ENCODE measurements at places on chromosomes 1 and 21.

DNA sequence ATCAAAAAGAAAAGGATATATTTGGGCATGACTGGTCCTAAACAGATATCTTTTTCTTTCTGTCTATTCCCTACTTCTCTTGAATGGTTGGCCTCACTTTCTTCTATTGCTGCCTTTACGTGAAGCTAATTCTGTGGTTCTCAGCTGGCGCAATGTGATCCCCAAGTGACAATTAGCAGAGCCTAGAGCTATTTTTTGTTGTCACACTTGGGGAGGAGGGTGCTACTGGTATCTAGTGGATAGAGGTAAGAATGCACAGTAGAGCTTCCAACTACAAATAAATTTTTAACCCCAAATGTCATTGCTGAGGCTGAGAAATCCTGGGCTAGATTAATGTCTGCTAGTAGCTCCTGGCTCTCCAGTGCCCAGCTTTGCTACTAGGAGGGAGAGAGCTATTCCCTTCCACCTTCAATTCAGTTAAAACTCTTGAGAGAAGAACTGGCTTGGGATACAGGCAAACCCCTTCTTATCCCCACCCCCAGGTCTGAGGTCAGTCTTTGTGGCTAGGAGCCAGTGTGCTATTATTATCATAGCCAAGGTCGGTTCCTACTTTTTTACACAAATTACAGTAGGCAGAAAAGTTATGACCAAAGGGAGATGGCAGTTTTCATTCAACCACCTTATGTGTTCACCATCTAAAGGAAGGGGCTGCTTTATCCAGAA lies 102.1 kb downstream of the SNX7 start:
- H3K4me1 ChIP-seq, result no peaks in the 10 kb centered on the region
- no peak overlapping the region for H3K4me3 ChIP-seq
- no peak for DNase-seq
- no peaks in the 10 kb centered on the region for H3K36me3 ChIP-seq
- no peak overlapping the region for H3K27ac ChIP-seq

GRCh38 chr1:50976890-50977574 lies 7.0 kb downstream of the CDKN2C start:
- peak overlapping the region; percentile 89 for H3K4me3 ChIP-seq
- no peaks in the 10 kb centered on the region for H3K4me1 ChIP-seq
- H3K36me3 ChIP-seq, result no peaks in the 10 kb centered on the region
- no peaks in the 10 kb centered on the region for H3K27me3 ChIP-seq
- no peak for DNase-seq

GRCh38 chr21:29133796-29134195 lies 3.4 kb downstream of the MAP3K7CL start:
- H3K4me1 ChIP-seq, result no peaks in the 10 kb centered on the region
- no peaks in the 10 kb centered on the region for H3K36me3 ChIP-seq
- H3K27me3 ChIP-seq, result no peaks in the 10 kb centered on the region
- DNase-seq, result no peak
- no peak overlapping the region for H3K4me3 ChIP-seq

GRCh38 chr21:46347203-46347550 lies 23.2 kb downstream of the PCNT start:
- H3K27ac ChIP-seq, result no peak overlapping the region
- H3K4me1 ChIP-seq, result no peaks in the 10 kb centered on the region
- no peak for DNase-seq
- H3K27me3 ChIP-seq, result no peaks in the 10 kb centered on the region
- no peaks in the 10 kb centered on the region for H3K36me3 ChIP-seq
- H3K4me3 ChIP-seq, result no peak overlapping the region

- H3K27me3 ChIP-seq, result no peaks in the 10 kb centered on the region
- H3K4me1 ChIP-seq, result peaks cover 9% of the 10 kb centered on the region
- no peak for DNase-seq
Measured at GRCh38 chr1:65788762-65789161, 3.9 kb upstream of the PDE4B start.

GRCh38 chr1:12052008-12052573 lies 11.0 kb upstream of the TNFRSF8 start:
- no peaks in the 10 kb centered on the region for H3K36me3 ChIP-seq
- H3K4me1 ChIP-seq, result peaks cover 16% of the 10 kb centered on the region
- H3K27ac ChIP-seq, result peak overlapping the region; percentile 44
- no peak for DNase-seq
- H3K27me3 ChIP-seq, result no peaks in the 10 kb centered on the region

DNA sequence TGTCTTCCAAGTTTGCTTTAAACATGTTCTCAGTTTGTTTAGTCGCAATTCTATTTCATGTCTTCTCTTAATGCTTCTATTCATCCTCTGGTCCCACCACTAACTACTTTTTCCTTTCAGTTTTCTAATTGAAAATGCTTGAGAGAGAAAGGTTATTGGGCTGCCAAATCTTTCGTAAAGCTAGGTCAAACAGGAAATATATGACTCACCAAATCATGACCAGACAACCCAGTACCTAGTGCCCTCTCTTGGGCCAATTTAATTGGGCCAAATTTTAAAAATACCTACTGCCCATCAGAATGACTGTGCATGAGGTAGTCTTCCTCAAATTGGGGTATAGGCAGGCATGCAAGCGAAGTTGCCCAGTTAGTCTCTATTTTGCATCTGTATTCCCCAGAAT lies 295.4 kb upstream of the PBX1 start:
- no peaks in the 10 kb centered on the region for H3K27me3 ChIP-seq
- no peak for DNase-seq
- no peak overlapping the region for H3K4me3 ChIP-seq
- no peaks in the 10 kb centered on the region for H3K36me3 ChIP-seq
- no peaks in the 10 kb centered on the region for H3K4me1 ChIP-seq

DNA sequence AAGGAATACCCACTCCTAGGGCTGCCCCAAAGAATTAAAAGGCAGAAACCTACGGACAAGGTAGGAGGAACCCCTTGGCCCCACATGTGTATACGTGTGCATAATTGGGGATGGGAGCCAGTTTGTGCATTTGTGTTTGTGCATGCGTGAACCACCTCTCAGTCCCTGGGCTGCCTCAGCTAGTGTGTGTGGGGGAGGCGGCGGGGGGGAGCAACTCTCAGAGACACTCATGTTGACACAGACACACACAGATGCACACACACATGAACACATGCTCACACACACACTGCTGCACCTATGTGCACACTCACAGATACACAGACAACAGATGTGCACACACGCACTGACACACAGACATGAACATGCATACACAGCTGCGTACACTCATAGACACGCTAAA lies 5.1 kb downstream of the LDLRAD1 start:
- H3K36me3 ChIP-seq, result no peaks in the 10 kb centered on the region
- H3K4me3 ChIP-seq, result no peak overlapping the region
- H3K4me1 ChIP-seq, result no peaks in the 10 kb centered on the region
- H3K27ac ChIP-seq, result no peak overlapping the region

- DNase-seq, result no peak
- H3K27ac ChIP-seq, result no peak overlapping the region
- no peaks in the 10 kb centered on the region for H3K36me3 ChIP-seq
- no peaks in the 10 kb centered on the region for H3K27me3 ChIP-seq
- H3K4me3 ChIP-seq, result no peak overlapping the region
Measured at GRCh38 chr1:169024800-169025271, 81.7 kb upstream of the ATP1B1 start.

DNA sequence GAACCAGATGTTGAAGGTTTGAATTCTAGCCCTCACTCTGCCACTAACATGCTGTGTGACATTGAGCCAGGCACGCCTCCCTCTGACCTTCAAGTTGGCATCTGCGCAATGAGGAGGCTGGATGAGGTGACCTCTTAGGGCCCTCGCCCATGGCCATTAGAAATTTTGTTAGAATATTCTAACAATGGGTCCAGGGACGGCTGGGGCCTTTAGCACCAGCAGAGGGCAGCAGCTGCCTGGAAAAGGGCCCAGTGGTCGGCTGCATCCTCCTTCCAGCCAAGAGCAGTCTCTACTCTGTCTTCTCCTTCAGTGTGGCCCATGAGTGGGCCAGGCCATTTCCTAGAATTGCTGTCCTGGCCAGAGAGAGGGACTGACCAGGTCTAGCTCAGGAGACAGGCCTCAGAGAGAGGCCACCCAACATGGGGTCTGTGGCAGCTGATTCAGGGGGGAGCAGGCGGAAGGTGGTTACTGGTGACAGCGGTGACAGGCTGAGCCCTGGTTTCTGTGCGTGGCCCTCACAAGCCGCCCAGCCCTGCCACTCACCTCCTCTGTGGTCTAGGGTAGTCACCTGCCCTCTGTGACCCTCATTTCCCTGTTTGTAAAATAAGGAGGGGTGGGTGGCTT lies 101.3 kb upstream of the ACTL8 start:
- H3K4me1 ChIP-seq, result peaks cover 2% of the 10 kb centered on the region
- DNase-seq, result no peak
- no peak overlapping the region for H3K4me3 ChIP-seq
- H3K27ac ChIP-seq, result no peak overlapping the region

DNA sequence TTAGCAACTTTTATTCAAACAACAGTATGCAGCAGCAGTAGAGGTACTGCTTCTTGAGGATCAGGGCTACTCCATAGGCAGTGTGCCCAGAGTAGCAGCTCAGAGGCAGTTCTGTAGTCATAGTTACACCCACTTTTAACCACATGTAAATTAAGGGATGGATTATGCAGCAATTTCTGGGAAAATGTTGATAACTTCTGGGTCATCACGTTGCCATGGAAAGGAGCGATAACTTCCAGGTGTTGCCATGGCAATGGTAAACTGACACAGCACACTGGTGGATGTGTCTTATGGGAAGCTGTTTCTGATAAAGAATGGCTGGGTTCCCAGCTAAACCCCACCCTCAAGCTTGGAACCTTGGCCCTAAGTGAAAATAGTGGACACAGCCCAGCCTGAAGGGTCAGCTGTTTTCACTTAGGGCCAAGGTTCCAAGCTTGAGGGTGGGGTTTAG lies 29.0 kb upstream of the PLA2G2A start:
- no peak overlapping the region for H3K4me3 ChIP-seq
- H3K27me3 ChIP-seq, result no peaks in the 10 kb centered on the region
- DNase-seq, result no peak
- H3K36me3 ChIP-seq, result no peaks in the 10 kb centered on the region
- no peak overlapping the region for H3K27ac ChIP-seq

DNA sequence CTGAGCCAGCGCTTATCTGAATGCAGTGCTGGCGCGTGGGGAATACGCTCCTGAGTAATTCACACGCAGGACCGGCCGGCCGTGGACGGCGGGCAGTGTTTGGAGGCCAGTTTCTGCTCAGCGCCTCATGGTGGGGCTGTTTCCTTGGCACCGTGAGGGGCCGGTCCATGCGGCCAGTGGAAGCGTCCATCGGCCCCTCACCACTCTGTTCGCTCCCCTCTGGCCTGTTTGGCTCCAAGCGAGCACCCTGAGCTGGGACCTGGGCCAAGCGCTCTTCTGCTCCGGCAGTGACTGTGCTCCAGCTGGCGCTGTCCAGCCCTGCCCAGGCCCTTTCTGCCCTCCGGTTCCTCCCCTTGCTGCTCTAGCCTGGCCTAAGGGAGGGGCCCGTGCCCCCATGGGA lies 16.3 kb upstream of the PLCH2 start:
- H3K27ac ChIP-seq, result no peak overlapping the region
- H3K27me3 ChIP-seq, result no peaks in the 10 kb centered on the region
- no peak overlapping the region for H3K4me3 ChIP-seq
- no peak for DNase-seq
- H3K4me1 ChIP-seq, result peaks cover 7% of the 10 kb centered on the region

DNA sequence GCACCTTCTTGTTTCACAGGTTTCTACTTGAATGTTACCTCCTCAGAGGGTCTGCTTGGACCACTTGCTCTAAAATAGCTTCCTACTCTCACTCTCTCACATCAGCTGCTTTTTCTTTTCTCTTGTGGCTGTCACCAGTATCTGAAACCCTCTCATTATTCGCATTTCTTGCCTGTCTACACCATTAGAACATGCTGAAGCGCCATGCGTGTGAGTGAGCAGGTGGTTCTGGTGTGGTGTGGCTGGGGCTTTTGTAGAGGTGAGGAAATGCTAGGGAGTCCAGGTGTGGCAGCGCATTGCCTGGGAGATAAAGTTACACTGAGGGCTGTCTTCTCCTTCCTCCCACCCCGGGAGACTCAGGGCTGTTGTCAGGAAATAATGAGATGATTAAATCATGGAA lies 4.1 kb downstream of the ZNF362 start:
- no peak for DNase-seq
- H3K4me3 ChIP-seq, result no peak overlapping the region
- H3K27me3 ChIP-seq, result no peaks in the 10 kb centered on the region
- peaks cover 76% of the 10 kb centered on the region for H3K4me1 ChIP-seq
- H3K36me3 ChIP-seq, result no peaks in the 10 kb centered on the region

- no peak overlapping the region for H3K4me3 ChIP-seq
- no peaks in the 10 kb centered on the region for H3K27me3 ChIP-seq
- no peak for DNase-seq
- no peaks in the 10 kb centered on the region for H3K36me3 ChIP-seq
Measured at GRCh38 chr1:236673289-236673919, 12.9 kb upstream of the ACTN2 start.

- no peaks in the 10 kb centered on the region for H3K27me3 ChIP-seq
- H3K4me1 ChIP-seq, result peaks cover 7% of the 10 kb centered on the region
Measured at GRCh38 chr1:42142894-42143675, 10.1 kb upstream of the GUCA2B start.

DNA sequence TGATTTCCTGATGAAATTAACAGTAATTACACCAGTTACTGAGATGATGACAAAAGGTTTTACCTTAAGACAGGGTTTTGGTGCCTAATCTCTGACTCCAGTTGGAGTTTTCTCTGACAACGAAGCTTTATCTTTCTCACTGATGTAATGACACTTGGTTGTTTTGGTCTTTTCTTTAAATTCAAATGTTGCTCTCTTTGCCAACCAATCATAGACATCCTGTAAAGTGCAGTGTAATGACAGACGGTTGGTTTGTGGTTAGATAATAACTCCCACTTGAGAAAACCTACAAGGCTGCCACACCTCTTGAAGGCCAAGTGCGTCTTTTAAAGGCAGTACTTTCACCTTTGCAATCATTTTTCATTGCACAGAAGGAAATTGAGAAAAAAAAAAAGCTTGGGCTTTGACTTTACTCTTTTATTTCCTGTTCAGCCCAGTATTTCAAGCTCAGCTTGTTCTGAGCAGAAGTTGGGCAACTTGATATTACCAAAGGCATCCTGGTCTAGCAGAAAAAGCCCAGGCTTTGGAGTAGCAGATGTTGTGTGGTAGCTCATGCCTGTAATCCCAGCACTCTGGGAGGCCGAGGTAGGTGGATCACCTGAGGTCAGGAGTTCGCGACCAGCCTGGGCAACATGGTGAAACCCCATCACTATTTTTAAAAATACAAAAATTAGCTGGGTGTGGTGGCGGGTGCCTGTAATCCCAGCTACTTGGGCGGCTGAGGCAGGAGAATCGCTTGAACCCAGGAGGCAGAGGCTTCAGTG lies 14.9 kb downstream of the PDIK1L start:
- no peak overlapping the region for H3K4me3 ChIP-seq
- H3K27me3 ChIP-seq, result no peaks in the 10 kb centered on the region
- H3K27ac ChIP-seq, result peak overlapping the region; percentile 47
- H3K4me1 ChIP-seq, result peaks cover 28% of the 10 kb centered on the region
- DNase-seq, result no peak

- H3K27me3 ChIP-seq, result no peaks in the 10 kb centered on the region
- H3K4me3 ChIP-seq, result no peak overlapping the region
Measured at GRCh38 chr1:193270996-193271395, 84.6 kb upstream of the B3GALT2 start.

GRCh38 chr1:54486907-54487306 lies 61.1 kb upstream of the ACOT11 start:
- H3K27me3 ChIP-seq, result no peaks in the 10 kb centered on the region
- peaks cover 41% of the 10 kb centered on the region for H3K4me1 ChIP-seq
- no peaks in the 10 kb centered on the region for H3K36me3 ChIP-seq
- no peak overlapping the region for H3K4me3 ChIP-seq

- no peak overlapping the region for H3K27ac ChIP-seq
- H3K4me3 ChIP-seq, result no peak overlapping the region
- DNase-seq, result no peak
- H3K36me3 ChIP-seq, result no peaks in the 10 kb centered on the region
- no peaks in the 10 kb centered on the region for H3K27me3 ChIP-seq
Measured at GRCh38 chr1:48038270-48038767, 41.1 kb upstream of the TRABD2B start.

Data from vagina (tissue), 2 donors.